ENCODE measurements at places on chromosomes 2 and 18.

DNA sequence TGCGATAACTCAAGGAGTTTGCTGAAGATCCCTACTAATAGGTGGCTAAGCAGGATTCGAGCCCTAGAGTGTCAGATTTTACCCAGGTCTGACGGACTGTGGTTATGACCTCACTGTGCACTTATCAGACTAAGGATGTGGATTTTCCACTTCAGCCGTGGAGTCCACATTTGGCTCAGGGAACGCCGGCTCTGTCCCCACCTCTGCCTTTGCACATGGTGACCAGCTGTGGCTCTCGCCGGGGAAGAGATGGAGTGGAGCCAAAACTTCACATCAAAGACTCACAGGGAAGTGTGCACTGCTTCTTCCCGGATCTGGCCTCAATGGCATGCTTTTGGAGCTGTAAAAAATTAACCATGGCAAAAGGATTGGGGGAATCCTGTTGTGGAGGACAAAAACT lies 249.3 kb upstream of the APCDD1 start:
- DNase-seq: no peak

DNA sequence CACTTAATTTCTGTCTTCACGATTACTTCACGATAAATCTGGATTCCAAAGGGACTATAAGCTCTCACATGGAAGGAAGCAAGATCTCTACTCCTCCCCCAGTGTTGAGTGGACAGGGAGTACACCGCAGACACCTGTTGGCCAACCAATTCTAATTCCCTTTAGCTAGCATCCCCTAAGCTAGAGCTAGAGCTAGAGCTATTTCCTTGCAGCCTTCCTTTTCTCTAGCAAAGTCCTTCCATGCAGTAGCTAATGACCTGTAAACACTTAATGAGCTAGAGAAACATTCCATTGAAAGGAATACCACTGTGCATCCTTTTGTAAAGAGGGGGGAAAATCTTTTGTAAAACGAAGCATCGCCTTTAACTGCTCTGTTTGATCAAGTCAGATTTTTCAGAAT lies 56.5 kb downstream of the BCL11A start:
- DNase-seq: no peak

DNA sequence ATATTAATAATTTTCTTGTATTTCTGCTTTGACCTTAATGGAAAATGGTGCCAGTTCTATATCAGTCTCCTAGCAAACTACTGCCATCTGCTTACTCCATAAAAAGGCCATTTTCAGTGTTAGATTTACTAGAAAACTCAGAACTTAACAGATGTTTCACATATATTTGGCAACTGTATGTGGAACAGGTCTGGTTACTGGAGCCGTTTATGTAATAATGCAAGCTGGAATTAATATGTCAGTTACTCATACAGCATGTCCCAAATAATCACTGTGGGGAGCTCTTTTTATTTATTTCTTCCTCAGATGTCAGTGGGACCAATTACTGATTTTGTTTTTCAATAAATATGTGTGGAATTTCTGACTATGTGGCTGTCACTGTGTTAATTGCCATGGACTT lies 1247.6 kb downstream of the CNTNAP5 start:
- DNase-seq: no peak

GRCh38 chr2:239790313-239790712 lies 234.8 kb downstream of the NDUFA10 start:
- no peak for DNase-seq

DNA sequence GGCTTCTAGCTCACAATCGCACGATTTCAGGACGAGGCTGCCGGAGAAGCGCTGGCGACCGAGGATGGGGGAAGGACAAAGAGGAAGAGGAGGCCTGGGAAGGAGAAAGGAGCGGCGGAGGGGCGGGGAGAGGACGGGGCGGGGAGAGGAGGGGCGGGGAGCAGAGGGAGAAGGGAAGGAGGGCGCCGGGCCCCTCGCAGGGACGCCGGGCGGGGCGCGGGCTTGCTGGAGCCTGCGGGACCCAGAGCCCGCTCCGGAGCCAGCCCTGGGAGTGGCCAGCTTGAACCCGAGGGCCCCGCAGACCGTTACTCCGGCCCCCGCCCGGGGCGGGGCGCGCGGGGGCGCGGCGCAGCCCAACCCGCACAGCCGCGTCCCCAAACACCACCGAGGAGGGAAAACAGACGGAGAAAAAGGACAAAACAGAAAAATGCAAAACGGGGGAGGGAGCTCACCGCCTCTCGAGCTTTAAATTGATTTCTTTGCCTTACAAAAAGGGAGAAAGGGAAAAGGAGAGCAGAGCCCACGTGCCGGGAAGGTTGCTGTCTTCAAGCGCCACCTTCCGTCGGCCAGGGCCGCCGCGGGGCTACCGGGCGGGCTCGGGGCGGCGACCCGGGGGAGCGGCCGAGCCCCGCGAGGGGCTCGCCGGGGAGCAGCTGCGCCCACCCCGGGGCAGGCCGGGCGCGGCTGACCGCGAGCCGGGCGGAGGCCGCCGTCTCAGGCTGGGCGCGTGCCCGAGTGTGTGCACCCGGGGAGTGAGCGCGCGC lies 781 bp upstream of the SOX11 start:
- no peak for DNase-seq

GRCh38 chr2:189260361-189260814 lies 80.8 kb upstream of the COL5A2 start:
- no peak for DNase-seq

DNA sequence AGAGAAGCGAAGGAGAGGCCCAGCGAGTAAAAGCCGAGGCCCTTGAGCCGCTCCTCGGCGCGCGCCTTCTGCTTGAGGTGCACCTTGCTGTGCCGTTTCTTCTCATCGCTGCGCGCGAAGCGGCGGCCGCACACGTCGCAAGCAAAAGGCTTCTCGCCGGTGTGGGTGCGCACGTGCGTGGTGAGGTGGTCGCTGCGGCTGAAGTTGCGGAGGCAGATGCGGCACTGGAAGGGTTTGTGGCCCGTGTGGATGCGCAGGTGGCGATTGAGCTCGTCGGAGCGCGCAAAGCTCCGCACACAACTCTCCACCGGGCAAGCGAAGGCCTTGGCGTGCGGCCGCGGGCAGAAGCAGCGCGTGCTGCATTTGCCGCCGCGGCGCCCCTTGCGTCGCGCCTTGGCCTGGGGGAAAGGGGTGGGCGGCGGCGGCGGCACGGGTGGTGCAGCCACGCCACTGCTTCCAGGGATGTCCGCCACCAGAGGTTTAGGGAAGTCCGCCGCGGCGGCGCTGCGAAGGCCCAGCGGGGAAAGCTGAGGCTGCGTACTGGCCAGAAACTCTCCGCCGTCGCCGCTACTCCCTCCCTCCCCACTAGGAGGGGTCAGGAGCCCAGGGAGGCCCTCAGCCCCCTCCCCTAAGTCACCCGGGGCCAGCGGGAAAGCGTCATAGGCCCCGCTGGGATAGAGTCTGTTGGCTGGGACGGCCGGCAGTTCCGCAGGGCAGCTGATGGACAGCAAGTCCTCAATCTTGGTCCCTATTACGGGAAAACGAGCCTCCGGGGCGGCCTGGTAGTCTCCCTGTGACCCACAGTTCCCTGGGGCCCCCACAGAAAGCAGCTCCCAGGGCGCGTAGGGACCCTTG lies 1.7 kb downstream of the EGR4 start:
- DNase-seq: peak; percentile 23

DNA sequence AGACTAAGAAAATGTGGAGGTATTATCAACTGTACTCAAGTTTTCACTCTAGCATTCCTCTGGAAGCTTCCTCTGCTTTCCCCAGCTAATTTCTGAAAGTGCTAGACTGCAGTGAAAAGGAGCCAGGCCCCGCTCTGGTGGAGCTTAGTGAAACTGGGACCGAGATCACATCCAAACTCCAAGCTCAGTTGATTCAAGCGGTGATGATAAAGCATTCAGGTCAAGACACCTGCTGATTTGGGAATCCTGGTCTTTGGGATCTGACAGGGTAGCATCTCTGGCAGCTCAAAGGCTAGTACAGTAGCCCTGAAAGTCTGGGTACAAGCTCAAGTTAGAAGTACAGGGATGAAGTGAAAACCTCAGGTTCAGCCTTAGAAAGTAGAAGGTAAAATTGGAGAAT lies 120.2 kb upstream of the CRIM1 start:
- DNase-seq: no peak

- DNase-seq: no peak
Measured at GRCh38 chr2:133523406-133523805, 44.9 kb downstream of the NCKAP5 start.

GRCh38 chr2:26563686-26564085 lies 77.5 kb downstream of the CIB4 start:
- DNase-seq: no peak

GRCh38 chr2:238898534-238899281 lies 50.8 kb downstream of the TWIST2 start:
- DNase-seq: no peak

GRCh38 chr2:151575338-151575737 lies 158.9 kb downstream of the NEB start:
- no peak for DNase-seq

- peak; percentile 10 for DNase-seq
Measured at GRCh38 chr2:71801969-71802368, 345.7 kb downstream of the CYP26B1 start.

DNA sequence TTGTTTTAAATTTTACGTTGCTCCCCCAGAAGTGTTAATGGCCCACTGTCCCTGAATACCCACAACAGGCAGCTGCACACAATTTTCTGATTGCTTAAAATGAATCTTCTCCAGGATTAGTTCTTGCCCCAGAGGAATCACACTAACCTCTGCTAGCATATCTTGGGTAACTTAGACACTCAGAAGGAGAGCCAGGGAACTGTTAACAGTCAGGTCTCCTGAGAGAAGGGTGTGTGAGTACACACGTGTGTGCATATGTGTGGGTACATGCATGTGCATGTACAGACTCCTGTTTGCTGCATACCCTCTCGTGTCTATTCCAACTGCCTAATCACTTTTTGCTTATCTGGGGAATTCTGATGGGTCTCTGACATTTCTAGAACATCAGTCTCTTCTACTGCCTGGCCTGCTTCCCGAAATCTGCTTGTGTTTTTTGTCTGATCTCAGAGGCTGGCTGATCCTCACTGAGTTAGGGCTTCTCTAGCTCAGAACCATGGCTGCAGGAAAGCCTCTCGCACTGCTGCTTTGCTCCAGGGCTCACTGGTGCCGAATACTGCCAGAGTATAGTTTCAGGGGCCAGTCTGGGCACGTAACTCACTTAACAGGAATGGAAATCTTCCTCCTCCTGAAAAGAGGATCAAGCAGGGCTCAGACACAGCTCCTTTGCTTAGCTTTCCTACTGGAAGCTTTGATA lies 62.8 kb downstream of the PRELID3A start:
- no peak for DNase-seq

DNA sequence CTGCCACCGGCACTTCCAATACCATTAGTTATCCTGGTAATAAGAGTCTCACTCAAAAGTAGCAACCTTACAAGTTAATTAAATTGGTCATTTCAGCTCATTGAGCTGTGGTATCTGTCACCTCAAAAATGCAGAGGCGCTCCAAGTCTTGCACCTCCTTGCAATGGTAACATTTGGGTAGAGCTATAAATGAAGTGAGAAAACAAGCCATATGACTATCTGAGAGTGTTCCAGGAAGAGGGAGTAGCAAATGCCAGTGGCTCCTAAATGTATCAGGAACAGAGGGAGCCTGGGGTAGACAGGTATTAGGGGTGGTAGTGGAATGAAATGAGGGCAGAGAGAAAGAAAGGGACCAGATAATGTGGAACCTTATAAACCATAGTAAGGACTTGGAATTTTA lies 6.0 kb upstream of the ZSCAN30 start:
- DNase-seq: no peak

GRCh38 chr2:10439185-10439879 lies 8.8 kb downstream of the ODC1 start:
- no peak for DNase-seq

GRCh38 chr2:240911641-240912265 lies 5.6 kb downstream of the CROCC2 start:
- DNase-seq: no peak

DNA sequence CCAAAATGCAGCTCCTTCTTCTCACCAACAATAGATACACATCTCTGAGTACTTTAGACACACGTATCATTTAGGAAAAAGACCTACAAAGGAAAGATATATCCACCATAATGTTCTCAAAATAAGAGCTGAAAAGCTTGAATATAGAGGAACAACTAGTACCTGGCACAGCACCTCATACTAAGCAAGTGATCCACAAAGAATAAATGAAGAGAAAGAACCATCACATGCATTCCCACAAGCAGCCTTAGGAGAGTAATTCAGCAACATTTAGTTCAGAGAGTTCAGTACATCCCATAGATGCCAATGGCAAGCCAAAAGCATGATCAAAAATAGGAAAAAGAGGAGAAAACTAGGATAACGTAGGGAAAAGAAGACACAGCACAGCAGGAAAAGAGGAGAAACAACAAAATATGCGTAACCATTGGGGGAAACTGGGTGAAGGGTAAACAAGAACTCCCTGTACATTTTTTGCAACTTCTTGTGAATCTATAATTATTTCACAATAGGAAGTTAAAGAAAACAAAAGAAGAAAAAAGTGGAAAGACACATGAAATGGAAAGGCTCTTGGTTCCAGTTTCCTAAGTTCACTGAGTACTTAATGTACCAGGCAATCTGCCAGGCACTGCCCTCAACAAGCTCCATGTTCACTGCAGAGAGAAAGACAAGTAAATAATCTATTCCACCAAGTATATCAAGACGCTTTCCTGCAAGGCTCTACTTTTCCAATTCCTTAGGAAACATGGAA lies 22.3 kb downstream of the CLASP1 start:
- DNase-seq: no peak

DNA sequence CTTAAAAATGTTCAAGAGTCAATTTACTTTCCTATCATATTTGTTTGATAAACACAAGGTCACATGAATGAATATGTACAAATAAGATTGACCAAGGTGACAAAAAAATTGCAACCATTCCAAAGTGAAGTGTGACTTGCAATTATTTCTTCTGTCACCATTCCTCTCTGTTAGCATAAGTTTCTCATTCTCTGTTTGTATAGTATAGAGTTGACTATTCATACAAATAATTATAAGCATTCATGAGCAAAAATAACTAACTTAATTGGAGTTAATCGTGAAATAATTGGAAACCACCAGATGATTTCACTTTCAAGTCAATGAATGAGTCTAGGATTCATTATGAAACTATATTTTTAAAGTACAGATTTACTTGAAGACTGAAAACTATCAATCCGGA lies 42.1 kb downstream of the PGAP1 start:
- no peak for DNase-seq

DNA sequence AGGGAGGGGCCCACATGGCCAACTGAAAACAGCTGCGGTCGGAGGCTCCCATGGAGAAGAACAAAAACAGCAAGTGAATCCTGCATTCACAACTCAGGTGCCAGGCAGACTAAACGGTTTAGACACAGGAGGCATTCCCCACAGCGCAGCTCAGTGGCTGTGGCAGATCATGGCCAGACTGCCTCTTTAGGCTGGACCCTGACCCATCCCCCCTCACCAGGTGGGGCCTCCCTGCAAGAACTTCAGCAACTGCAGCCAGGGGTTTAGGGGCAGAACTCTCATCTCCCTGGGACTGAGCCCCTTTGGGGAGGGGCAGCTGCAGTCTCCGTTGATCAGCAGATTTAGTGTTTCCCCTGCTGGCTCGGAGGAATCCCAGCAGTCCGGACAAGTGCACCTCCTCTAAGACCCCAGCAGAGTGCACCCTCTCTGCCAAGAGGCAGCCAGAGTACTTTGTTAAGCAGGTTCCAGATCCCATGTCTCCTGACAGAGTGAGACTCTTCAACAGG lies 346.7 kb downstream of the SS18 start:
- no peak for DNase-seq

GRCh38 chr2:215361876-215362561 lies 50.2 kb downstream of the ATIC start:
- DNase-seq: no peak

GRCh38 chr2:80303909-80304837 lies at the start of gene LRRTM1:
Gene LRRTM1, minus strand, starts transcription at chr2:80304752. Its CDS starts 933 bp downstream, at chr2:80303819.
- DNase-seq: no peak

- no peak for DNase-seq
Measured at GRCh38 chr18:40006634-40007033, 1948.4 kb upstream of the PIK3C3 start.

- DNase-seq: no peak
Measured at GRCh38 chr2:156221703-156222102, 110.8 kb downstream of the NR4A2 start.

All from stimulated activated naive CD8-positive, alpha-beta T cell treated with anti-CD3 and anti-CD28 coated beads, Interleukin-15, amount 100 ng/mL, for 72 hours (primary cell).